ENCODE measurements at places on chromosomes 2 and 18. TPM values are rescaled to one million over a fixed set of nuclear protein-coding genes. Genes with fewer than 3 reads are reported as not detected.

GTF2A1L gene
- not detected for total RNA-seq

CHST9 gene
- total RNA-seq: 0.56 TPM

FOXD4L1 gene
- 0.16 TPM for total RNA-seq

IL1R2 gene
- 19.0 TPM for total RNA-seq

DSG1 gene
- 33.7 TPM for total RNA-seq

DAW1 gene
- total RNA-seq: not detected

CAMKMT gene
- 8.4 TPM for total RNA-seq
